ENCODE measurements at places on chromosomes 1 and 21.

DNA sequence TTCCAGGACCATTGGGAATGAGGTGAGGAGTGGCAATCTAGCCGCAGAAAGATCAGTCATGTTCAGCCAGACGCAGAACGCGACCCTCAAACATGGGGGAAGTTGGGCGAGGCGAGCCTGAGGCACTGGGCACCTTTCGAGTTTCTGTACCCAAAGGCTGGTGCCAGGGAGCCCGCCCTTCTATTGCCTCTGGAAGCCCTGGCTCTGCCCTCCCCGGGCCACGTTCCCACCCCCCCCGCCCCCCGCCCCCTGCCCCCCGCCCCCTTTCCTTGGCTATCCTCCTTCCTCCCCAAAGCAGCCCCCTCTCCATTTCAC, 2.2 kb upstream of the ZBTB7B start:
- DNase-seq = no peak

- no peak for DNase-seq
Observed at GRCh38 chr21:38600106-38600505, 101.8 kb upstream of the ERG start.

DNA sequence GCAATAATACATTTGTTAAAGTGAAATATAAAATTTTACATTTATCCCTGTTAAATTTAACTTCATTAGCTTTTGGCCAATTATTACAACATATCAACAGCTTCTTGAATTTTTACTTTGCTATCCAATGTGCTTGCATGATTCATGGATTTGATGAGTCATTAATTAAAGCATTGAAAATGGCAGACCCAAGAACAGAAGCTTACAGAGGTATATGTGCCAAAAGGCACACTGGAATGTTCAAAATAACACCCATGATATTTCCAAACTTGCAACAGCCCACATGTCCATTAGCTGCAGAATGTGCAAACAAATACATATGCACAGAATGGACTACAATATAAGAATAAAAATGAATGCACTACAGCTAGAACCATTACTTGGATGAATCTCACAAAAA, 76.4 kb upstream of the MAN1A2 start:
- no peak for DNase-seq

GRCh38 chr1:162391790-162392563, 10.4 kb downstream of the C1orf226 start:
- DNase-seq = no peak

- DNase-seq = no peak
Observed at GRCh38 chr1:199545780-199546179, 481.7 kb upstream of the NR5A2 start.

DNA sequence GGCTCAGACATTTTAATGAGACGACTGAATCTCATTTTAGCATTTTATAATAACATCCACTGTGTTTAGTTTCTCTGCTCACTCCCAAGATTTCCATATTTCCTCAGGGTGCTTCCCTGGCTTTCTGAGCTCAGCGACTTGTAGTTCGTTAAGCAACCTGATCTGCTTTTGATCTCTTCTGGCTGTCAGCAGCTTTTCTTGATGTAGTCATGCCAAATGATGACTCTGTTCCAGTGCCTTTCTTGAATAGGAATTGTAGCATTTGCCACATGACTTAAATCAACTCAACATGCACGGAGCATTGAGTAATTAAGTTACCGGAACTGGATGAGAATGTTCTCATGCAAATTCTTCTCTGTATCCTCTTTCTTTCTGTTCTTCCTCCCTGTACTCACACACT, 246.1 kb downstream of the FMN2 start:
- peak; percentile 52 for DNase-seq

- DNase-seq = no peak
Observed at GRCh38 chr21:45164124-45164511, 89.7 kb downstream of the ADARB1 start.

- DNase-seq = no peak
Observed at GRCh38 chr1:208691012-208691411, 446.8 kb upstream of the PLXNA2 start.

GRCh38 chr1:84870591-84870990, 22.4 kb downstream of the LPAR3 start:
- no peak for DNase-seq

GRCh38 chr1:97192872-97193572, 471.4 kb downstream of the PTBP2 start:
- DNase-seq = peak; percentile 93

GRCh38 chr1:66251546-66251945, 282.4 kb upstream of the SGIP1 start:
- DNase-seq = no peak

- no peak for DNase-seq
Observed at GRCh38 chr1:209550519-209550918, 33.0 kb upstream of the CAMK1G start.

- no peak for DNase-seq
Observed at GRCh38 chr1:156751451-156751756, at the start of gene HDGF. TSS of gene HDGF (minus strand) at chr1:156751675. CDS start at chr1:156751429, 246 bp downstream.

DNA sequence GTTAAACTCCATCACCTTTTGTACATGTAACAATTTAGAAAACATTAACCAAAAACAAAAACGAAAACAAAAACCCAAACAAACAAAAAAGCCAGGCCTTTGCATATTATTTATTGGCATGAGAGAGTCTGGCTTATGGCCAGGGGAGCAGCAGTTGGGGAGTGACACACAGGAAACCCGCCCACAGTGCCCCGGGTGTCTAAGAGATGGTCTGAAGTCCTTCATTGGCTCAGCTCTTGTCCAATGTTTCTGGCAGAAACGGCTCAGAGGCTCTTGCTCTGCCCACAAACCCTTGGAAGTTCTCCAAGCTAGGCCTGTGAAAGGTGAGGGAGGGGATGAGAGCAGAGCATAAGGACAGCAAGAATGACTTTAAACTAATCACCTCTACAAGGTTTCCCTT, 131.5 kb downstream of the CNIH3 start:
- DNase-seq = no peak

GRCh38 chr1:186463511-186463910, 2.6 kb upstream of the PDC start:
- DNase-seq = no peak

- DNase-seq = no peak
Observed at GRCh38 chr1:235937123-235937522, 70.4 kb upstream of the LYST start.

GRCh38 chr1:14778898-14779865, 180.7 kb downstream of the KAZN start:
- no peak for DNase-seq

GRCh38 chr21:34203851-34204420, 130.6 kb downstream of the MRPS6 start:
- DNase-seq = no peak

- DNase-seq = no peak
Observed at GRCh38 chr1:88780485-88780884, 96.4 kb downstream of the PKN2 start.

- no peak for DNase-seq
Observed at GRCh38 chr1:172609528-172609927, 49.4 kb upstream of the FASLG start.

DNA sequence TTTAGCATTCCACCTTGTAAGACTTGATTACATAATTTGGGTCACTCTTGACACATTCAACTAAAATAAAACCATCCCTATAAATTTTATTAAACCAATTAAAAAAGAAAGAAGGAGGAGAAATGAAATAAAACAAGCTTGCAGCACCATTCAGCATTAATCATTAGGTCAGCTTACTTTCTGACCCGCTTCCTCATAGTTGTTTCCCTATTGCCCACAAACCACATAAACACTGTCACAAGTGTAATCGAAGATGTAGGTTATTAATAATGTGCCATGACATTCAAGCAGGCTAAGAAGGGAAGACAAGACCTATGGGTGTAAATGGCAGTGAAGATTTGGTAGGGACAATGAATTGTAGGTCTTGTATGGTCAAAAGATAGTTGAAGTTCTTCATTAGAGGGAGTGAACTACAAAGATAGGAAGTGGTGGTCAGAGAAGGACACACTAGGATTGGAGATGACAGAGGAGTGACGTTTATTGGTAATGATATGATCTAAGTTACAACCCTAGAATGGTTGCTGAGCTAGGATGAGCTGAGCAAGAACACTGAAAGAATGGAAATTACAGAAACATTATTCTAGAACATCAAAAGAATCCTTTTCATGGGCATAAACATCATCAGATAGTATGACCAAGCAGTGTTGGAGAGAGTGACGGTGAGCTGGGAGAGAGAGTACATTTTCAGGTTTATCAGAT, 231.5 kb downstream of the KCNT2 start:
- no peak for DNase-seq

DNA sequence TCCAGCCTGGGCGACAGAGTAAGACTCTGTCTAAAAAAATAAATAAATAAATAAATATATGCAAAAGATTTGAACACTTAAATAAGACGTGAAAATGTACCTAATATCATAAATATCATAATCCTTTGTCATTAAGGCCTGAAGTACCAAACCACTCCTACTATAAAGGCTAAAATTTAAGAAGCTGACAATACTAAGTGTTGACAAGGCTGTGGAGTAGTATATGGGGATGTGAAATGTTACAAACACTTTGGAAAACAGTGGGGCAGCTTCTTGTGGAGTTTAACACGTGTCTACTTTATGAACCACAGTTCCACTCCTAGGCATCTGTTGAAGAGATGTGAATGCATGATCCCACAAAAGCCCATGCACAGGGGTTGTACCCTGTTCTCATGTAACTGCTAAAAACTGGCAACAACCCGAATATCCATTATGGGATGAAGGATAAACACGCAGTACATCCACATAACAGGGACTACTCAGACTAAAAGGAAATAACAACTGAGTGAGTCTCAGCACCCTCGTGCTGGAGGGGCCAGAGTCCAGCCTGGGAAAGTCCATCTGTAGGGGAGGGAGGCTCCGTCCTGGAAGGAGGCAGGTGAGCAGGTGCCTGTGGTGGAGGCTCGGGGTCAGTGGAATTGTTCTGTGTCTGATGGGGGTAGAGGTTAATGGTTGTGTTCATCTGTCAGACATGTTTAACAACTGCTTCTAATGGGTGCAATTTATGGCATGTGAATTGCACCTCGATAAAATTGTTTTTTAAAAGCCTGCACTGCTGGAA, 6.7 kb upstream of the SLC19A1 start:
- DNase-seq = no peak

GRCh38 chr1:3306583-3307291, 147.7 kb upstream of the ARHGEF16 start:
- peak; percentile 34 for DNase-seq

DNA sequence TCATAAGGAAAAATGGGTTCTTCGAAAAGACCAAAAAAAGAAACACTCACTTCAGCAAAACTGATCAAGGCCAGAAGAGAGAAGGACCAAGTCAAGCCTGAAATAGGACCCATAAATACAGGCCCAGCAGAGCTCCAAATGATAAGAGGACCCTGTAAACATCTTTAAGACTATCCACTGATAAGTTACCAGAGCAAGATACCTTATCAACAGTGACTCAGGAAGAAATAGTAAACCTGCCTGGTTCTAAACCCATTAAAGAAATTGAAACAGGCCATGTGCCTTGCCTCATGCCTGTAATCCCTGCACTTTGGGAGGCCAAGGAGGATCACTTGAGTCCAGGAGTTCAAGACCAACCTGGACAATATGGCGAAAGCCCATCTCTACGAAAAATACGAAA, 81.8 kb upstream of the ERRFI1 start:
- DNase-seq = no peak

DNA sequence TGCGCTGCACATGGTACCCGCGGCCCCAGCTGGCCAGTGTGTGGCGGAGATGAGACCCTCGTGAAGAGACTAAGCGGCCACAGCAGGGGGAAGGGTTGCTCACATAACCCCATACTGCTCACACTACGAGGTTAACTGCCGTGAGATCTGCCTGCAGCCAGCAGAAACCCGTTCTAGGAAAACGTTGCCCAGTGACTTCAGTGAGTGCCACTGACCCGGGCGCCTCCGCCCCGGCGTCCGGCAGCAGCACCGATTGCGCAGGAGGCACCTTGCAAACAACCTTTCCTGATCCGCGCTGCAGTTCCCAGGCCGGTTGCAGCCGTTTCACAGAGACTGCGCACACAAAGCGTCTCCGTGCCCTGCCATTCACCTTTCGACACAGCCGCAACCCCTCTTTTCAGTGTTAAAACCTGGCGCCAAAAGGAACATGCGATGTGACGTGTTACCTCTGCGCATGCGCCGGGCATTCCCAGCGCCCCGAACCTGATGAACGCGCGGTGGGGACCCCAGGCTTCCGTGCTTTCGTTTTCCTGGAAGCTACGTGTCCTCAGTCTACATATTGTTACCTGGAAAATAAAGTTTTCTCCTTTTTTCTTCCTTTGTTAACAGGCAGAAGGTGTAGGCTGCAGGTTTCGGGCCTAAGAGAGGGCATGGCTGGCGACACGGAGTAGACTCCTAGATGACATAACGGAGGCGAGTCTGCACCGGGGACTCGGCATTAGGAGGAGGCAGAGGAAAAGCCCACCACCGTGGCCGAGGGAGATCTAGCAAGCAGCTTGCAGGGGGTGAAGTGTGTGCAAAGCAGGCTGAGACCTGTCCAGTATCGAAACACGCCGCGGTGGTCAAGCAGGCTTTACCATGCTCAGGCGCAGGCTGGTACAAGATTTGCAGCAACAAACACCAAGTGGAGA, 8.9 kb downstream of the VPS26C start:
- no peak for DNase-seq

GRCh38 chr1:44911026-44911425, 68.0 kb upstream of the PTCH2 start:
- no peak for DNase-seq

GRCh38 chr1:46246548-46247435, 771 bp upstream of the RAD54L start:
- DNase-seq = no peak

GRCh38 chr21:17387030-17387617, 125.7 kb upstream of the CXADR start:
- DNase-seq = peak; percentile 16

DNA sequence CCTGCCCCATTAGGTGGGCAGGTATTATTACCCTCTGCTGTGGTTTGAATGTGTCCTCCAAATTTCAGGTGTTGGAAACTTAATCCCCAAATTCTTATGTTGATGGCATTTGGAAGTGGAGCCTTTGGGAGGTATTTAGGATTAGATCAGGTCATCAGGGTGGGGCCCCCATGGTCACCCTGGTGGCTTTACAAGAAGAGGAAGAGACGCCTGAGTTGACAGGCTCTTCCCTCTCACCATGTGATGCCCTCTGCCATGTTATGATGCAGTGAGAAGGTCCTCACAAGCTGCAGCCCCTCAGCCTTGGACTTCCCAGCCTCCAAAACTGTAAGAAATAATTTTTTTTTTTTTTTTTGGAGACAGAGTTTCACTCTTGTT, 8.8 kb upstream of the THEMIS2 start:
- DNase-seq = no peak

DNA sequence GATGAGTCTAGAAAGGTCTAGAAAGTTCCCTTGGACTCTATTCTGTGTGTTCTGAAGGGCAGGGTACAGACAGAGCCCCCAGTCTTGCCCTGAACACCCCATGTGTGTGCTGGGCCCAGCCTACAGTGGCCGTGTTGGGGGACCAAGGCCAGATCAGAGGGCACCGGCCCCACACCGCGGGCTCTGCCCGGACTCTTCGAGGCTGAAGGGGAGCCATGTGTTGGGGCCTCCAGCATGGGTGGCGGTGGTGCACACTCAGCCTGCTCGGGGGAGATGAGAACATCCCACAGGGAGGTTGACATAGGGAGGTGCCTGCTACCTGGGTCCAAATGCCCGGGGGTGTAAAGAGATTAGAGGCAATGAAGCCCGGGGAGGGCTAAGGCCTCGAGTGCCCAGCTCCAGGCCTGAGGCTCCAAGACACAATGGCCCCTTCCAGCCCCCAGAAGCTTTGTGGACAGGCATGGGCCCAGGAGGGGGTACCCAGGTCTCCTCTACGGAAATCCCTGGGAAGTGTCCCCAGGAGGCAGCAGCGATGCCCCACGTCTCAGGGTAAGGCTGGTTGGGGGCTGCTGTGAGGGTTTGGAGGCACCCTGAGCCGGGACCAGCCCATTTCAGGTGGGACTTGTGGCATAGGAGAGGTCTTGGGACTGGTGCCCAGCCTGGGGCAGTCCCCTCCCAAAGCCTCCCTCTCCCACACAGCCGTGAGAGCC, 12.1 kb downstream of the ARHGEF16 start:
- no peak for DNase-seq
